ENCODE measurements at places on chromosomes 1 and 21.

DNA sequence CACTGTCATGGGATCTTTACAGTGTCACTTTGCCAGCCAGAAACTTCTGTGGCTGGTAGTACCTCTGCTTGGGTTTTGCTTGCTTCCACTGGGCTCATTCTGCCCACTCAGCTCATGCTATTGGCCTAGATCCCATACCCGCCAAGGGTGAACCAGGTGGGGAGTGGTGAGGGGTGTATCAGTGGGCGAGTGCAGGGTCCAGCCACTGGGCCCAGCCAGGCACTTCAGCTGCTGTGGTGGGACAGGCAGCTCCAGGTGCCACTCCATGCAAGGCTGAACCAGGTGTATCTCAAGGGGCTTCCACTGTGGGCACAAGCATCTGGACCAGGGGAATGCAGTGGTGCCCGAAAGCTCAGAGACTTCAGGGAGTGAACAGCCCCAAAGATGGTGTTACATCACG, 398.2 kb downstream of the NCAM2 start:
- no peak for DNase-seq

- no peak for DNase-seq
Observed at GRCh38 chr1:26378879-26379251, 6.3 kb upstream of the ZNF683 start.

DNA sequence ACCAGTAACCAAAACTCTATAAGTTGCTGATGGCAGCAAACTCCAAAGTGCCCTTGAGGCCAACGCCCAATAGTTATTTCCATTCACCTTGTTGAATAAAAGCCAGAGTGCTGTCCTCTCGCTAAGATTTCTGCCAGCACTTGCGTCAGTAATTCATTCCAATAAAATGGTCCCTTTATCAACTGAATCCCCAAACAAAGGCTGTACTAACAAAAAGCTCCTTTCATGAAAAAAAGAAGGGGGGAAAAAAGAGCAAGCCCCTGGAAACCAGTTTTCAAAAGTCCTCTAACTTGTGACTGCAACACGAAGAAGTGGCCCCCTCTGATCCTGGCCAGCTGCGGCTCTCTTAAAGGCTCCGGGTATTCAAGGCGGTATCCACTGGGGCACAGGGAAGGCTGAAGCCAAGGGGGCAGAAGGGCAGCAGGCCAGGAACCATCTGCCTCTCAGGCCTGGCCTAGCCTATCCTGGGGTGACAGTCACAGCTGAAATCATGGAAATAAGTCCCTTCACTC, 55.8 kb upstream of the ZNF326 start:
- no peak for DNase-seq

- DNase-seq, result no peak
Observed at GRCh38 chr1:67816506-67816905, 16.8 kb downstream of the GNG12 start.
